Stimulated activated CD4-positive, alpha-beta T cell treated with anti-CD3 and anti-CD28 coated beads, Interleukin-12 subunit alpha, Interleukin-12 subunit beta, amount 100 ng/mL, for 48 hours (primary cell): ENCODE measurements at places on chromosomes 7 and 10.

- DNase-seq: no peak
These were observed 53.4 kb downstream of the CFAP46 start for GRCh38 chr10:132888898-132889490.

- no peak for DNase-seq
These were observed 213.0 kb downstream of the BUB3 start for GRCh38 chr10:123367195-123367594.

DNA sequence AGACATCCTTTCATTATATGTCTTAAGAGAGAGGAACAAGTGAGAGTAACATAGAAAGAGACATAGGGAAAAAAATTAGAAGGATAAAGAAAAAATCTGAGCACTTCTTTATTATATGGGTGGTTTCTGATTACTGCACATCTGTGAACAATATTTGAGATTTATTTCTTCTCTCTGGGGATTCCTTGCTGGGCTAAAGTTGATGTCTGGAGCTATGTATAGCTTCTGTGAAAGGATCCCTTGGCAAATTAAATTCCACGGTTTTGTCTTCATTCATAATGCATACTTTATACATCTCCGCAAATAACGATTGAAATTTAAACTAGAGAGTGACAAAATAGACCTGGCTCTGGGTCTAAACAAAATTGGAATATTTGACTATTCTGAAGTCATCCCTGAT, 232.2 kb upstream of the CTBP2 start:
- no peak for DNase-seq

DNA sequence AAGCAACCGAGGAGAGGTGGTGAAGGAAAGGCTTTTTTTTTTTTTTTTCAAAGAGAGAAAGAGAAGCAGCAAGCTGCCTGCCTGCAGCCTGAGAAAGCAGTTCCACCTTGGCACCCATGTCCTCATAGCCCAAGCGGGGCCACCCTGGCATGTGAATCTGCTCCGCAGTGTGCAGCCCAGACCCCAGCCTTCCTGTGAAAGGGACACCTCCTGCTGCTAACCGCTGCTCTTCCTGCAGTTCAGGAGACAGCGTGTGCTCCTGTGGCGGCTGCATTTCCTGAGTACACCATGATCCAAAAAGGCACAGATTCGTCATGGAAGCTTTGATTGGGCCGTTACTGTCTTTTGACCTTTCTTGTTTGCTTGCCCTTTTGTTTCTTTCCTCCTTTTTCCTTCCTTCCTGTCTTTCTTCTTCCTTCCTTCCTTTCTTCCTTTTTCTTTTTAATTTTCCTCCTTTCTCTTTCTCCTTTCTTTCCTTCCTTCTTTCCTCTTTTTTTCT, 38.1 kb downstream of the IKZF1 start:
- DNase-seq: no peak

GRCh38 chr7:37408291-37409228, 40.1 kb downstream of the ELMO1 start:
- peak; percentile 36 for DNase-seq

DNA sequence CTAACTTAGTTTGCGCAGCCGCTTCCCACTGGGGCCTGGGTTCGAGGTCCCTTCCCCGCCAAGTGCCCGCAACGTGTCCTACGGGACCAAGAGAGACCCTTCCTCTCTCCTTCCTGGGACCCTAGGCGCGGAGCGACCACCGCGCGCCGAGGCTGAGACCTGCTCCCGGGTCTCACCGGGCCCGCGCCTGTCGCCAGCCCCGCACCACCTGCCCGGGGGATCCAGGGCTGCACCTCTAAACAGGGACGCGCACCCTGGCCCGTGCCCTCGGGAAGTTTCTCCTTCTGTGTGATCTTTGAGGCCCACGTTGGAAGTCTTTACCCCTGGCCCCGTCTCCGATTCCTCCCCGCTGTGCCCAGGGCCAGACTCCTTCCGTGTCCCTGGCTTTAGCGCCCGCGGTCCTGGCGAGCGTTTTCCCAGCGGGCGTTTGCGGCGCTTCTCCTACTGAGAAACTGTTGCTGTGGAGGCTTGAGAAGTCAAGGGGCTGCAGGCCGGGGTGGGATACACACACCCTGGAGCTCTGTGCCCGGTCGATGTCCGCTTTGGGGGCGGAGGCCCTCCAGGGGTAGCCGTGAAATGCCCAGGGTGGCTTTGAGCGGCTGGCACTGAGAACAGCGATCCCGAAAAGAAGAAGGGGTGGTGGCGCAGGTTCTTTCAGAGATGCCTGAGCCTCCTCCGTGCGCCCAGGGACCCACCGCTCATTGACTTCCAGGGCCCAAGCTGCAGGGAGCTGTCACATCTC, 575 bp downstream of the PLPP4 start:
- DNase-seq: no peak

GRCh38 chr7:27178366-27178765, 4.2 kb upstream of the HOXA10 start:
- DNase-seq: no peak

DNA sequence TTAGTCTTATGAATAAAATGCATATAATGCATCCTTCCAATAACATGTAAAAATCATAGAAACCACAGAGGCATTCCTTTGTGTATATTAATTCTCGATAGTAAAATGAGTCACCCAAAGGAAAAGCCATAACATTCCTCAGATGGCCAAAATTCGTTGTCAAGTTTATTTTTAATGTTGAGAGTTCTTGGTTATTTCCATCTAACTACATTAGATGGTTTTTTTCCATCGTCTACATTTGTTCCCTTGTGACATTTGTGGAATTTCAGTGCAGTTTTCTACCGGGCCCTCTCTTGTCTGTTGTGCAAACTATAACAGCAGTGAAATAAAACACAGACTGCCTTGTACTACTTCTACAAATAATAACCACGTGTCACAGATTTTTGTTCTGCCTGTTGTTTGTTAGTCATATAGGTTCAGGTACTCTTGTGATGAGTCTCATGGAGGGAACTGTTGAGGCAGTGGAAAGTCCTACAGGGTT, 54.7 kb upstream of the CCAR1 start:
- no peak for DNase-seq

DNA sequence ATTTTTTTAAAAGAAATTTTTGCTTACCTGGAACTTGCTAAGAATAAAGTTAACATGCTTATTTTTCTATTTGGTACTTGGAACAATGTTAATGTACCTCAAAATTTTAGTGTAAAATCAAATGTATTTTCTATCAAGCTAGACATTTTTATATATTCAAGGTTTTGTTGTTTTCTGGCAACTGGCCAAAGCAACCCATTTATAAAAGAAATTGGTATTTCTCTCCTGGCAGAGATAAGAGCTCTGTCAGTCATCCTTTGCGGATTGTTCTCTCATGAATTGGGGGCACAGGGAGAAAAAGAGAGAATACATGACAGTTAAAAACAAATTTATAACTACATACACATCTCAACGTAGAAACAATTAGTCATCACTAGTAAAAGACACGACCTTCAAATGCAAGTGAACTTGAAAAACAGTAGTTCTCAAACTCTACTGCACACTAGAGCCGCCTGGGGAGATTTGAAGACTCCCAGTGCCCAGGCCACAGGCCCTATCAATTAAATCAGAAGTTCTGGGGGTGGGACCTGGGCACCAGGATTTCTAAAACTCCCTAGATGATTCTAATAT, 152.4 kb upstream of the LAMB4 start:
- no peak for DNase-seq
